HTR-8/SVneo (cell line): ENCODE measurements at places on chromosomes 2 and 18.

DNA sequence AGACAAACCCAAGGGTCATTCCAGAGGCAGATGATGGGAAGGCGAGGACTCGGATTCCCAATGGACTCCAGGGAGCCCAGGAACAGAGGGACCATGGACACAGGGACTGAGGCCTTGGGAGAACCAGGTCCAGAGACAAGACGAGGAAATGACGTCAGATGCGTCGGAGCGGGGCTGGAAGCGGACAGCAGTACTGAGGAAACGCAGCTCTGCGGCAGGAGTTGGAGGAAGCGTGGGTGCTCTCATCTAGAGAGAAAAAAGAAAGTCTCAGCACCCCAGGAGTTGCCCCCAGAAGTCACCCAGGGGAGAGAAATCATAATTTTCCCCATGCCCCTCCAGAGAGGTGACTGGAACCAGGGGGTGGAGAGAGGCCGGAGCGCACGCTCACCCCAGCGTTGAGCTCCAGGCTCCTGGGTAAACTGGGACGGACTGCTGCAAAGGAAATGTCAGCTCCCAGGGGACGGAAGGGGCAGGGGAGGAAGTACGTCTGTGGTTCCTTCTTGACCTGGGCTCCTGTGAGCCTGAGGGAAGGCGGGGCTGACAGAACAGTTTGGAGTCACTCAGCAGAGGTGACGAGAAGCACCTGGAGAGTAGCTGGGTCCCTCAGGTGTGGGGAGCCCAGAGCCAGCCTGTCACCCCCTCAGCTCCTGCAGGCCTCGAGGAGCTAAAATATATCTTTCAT is 44.7 kb downstream of the CMPK2 start:
- DNase-seq: no peak

GRCh38 chr2:8779795-8780671 is 57.4 kb downstream of the KIDINS220 start:
- no peak for DNase-seq

- no peak for DNase-seq
Observed at GRCh38 chr18:25876330-25876948, 214.0 kb downstream of the SS18 start.

- no peak for DNase-seq
Observed at GRCh38 chr18:5462227-5462626, 81.6 kb downstream of the EPB41L3 start.

- no peak for DNase-seq
Observed at GRCh38 chr2:204574486-204574885, 29.2 kb downstream of the PARD3B start.

- DNase-seq: no peak
Observed at GRCh38 chr2:239610457-239611221, 209.8 kb upstream of the HDAC4 start.

- DNase-seq: no peak
Observed at GRCh38 chr2:86000131-86000937, 105.4 kb downstream of the POLR1A start.

GRCh38 chr2:46072101-46072820 is 224.9 kb upstream of the EPAS1 start:
- DNase-seq: no peak

DNA sequence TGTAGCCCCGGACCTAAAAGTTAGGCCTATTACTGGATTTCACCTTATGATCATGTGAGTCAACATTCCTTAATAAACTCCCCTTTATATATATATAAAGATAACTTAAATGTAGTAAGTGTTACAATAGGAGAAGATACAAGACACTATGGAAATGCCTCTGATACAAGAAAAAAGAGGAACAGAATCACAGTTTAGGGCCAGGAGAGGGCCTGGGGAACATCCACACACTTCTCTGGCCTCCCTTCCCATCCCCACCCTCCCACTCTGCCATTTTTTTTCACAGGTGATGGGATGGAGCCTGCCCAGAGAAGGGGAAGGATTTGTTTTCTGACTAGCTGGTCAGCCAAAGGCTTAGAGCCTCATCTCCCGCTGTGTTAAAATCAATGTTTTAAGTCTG is 6.4 kb downstream of the CDC42EP3 start:
- no peak for DNase-seq

GRCh38 chr18:65725251-65726050 is 25.4 kb upstream of the CDH7 start:
- DNase-seq: no peak

- no peak for DNase-seq
Observed at GRCh38 chr2:61689568-61689967, 151.4 kb upstream of the XPO1 start.

GRCh38 chr2:128012698-128013097 is 15.2 kb downstream of the SAP130 start:
- no peak for DNase-seq

GRCh38 chr2:112692918-112693317 is 27.9 kb upstream of the NT5DC4 start:
- no peak for DNase-seq

DNA sequence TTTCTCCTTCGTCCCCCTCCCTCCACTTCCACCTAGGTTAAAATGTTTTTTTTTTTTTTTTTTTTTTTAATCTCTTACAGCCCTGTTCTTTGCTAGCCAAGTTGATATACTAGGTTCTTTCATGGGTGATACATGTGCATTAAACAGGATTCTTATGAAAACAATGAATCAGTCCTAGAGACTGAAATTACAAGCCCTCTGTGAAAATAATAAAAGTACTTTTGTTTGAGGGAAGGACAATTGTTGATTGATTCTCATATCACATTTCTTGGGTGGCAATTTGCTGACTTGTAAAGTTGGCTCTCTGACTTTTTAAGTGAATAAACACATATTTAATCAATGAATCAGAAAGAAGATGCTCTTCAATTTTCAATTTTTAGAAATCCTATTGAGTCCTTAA is 639.9 kb downstream of the LRP1B start:
- no peak for DNase-seq

- DNase-seq: peak; percentile 32
Observed at GRCh38 chr2:191217580-191217979, 27.6 kb upstream of the MYO1B start.

DNA sequence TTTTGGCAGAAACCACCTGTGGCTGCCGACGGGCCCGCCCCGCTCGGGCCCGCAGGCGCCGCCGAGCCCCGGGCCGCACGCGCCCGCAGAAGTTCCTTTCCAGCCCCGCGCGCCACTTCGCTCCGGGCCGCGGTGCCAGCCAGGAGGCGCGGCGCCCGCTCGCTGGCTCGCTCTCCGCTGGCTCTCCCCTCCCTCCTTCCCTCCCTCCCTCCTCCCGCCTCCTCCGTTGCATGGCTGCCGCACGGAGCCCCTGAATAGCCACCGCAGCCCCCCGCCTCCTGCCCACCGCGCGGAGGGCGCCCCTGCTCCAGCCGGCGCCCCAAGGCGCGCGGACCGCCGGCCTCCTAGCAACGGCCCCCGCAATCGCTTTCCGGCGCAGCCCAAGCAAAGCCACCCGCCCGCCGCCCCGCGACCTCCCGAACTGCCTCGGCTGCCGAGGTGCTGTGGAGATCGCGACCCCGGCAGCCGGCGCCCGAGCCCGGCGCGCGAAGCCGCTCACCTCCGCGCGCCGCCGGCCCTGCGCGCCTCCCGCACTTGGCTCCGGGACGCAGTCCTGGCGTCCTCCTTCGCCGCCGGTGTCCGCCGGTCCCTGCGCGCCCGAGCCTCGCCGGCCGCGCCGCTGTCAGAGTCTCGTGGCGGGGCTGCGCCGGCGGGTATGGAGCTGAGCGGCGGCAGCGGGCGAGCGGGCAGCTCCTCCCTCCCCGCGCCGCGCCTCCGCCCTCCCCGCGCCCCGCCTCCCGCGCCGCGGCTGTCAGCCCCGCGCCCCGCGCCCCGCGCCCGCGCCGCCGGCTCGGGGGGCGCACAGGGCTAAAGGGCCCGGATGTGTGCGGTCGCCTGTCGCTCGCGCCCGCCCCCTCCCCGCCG is at the start of gene ZBTB7C:
TSS of gene ZBTB7C (minus strand) at position 657 of the 864 bp plus-strand sequence.
- no peak for DNase-seq

- DNase-seq: no peak
Observed at GRCh38 chr2:230124235-230124634, 55.5 kb upstream of the SLC16A14 start.

- peak; percentile 50 for DNase-seq
Observed at GRCh38 chr2:207473049-207473930, 56.5 kb upstream of the CREB1 start.

DNA sequence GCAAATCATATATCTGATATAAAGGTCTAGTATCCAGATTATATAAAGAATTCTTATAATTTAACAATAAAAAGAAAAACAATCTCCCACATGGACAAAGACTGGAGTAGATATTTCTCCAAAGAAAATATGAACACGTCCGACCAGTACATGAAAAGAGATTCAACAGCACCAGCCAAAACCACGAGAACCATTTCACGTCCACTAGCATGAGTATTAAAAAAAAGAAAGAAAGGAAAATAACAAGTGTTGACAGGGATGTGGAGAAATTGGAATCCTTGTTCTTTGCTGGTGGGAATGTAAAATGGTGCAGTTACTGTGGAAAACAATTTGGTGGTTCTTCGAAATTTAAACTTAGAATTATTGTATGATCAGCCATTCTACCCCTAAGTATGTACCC is 432.7 kb upstream of the TRIB2 start:
- no peak for DNase-seq

DNA sequence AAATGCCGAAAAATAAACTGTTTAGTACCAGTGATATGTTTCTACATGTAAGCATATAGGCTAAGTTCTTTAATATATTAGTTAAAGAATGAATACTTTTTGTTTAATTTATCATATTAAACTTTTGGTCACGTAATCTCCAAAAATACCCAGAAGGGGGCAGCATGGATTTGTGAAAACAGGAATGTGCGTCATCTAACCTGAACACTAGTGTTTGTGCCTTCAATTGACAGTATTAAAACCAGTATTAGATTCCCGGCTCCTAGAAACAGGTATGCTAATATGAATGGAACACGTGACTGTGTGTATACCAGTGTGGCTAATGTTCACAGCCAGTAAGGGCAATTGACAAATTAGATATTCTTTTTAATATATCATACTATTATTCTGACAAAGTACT is 51.8 kb downstream of the WDR7 start:
- DNase-seq: peak; percentile 9

GRCh38 chr2:196376984-196377877 is 205.9 kb upstream of the STK17B start:
- no peak for DNase-seq

DNA sequence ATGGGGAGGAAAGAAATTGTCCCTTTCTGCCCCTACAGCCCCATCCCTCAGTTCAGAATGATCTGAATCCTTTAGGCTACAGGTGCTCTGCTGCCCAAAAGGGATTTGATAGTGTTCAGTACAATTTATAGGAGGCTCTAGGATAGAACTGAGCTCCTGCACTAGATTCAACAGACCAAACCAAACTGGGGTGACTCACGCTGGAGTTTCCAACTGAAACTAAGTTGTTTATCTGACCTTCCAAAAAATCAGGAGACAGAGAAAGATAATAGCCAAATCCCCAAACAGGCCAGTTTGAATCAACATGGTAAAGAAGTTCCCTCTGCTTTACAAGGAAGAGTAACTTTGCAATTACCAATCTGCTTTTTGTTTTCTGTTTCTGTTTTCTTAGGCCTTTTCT is 72.7 kb upstream of the MBOAT2 start:
- no peak for DNase-seq

GRCh38 chr18:53887447-53887846 is 337.0 kb downstream of the MBD2 start:
- no peak for DNase-seq

DNA sequence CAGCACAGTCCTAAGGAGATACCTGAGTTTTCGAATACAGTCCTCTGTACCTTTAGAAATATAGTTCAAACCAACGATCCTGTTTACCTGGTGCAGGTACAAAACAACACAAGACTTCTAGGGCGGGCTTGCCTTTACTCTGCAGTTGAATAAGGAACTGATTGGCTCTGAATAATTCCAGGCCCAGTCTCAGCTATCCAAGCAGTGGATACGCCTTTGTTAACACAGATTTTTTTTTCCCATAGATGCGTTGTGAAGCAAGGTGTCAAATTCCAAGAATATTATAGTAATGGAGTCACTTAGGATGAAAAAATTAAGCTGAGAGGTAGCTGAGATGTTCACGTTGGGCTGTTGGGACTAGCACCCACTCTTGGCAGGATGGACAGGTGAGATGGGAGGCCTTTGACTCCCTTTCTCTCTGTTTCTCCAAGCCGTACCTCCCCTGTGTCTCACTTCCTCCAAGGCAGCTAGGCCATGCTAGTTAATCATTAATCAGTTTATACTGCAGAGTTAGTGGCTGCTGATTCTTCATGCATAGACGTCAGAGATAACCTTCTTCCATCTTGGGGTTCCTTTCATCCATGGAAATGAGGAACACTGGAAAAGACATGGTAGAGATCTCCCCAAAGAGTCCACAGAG is 380.8 kb upstream of the ACVR2A start:
- no peak for DNase-seq

GRCh38 chr2:6959751-6960150 is 42.5 kb downstream of the RNF144A start:
- DNase-seq: no peak

DNA sequence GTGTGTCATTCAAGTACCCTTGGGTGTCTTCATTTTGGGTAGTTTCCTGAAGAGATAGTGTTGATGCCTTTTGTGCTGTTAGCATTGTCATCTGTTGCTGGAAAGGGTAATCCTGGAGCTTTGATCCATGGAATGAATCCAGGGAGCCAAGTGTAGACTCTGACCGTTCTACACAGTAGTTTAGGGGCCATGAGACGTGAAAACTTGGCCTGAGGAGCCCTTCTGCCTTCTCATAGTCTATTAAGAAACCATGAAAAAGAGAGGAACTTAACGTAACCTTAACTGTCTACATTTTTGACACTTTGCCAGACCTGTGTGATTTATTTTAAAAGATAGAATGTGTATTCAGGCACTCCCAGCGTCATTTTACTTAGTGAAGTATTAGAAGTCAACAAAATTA is 194.0 kb downstream of the BABAM2 start:
- DNase-seq: no peak

DNA sequence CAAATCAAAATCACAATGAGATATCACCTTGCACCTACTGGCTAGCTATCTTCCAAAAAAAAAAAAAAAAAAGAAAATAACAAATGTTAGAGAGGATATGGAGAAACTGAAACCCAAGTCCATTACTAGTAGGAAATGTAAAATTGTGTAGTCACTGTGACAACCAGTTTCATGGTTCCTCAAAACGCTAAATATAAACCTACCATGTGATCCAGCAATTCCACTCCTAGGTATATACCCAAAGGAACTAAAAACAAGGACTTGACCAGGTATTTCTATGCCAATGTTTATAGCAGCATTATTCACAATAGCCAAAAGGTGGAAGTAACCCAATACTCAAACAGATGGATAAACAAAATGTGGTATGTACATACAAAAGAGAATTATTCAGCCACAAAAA is 11.7 kb upstream of the SCRN3 start:
- no peak for DNase-seq
